ENCODE measurements at places on chromosomes 3 and 15.

DNA sequence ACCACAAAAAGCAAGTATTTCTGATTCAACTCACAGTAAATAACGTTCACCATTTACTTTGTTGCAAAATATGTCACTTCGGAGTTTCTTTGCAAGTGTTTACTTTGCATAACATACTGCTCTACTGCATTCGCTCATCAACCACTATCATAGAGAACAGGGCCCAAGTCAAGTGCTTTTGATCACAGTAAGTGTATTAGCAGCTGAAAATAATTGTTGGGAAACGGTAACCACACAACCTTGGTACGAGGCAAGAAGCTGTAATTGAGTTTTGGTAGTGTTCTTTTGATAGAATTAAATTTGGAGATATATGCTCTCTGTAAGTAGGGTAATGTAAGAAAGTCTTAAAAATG, 80.1 kb downstream of the SATB1 start:
- DNase-seq, result no peak

- no peak for DNase-seq
Observed at GRCh38 chr3:46082849-46083248, 55.6 kb upstream of the XCR1 start.

DNA sequence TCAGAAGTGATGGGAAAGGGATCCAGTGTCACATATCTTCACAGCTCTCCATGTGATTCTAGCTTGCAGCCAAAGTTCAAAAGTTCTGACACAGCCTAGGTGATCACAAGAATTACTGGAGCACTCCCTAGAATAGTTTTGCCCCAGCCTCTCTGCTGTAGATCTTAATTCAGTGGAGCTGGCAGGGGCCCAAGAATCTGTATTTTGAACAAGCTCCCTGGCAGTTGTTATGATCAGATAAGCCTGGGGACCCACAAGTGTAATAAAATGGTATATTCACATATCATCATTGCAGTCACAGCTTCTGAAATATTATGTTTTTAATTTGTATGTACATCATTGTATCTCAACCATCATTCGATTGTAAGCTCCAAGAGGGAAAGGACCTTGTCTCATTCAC, 62.3 kb downstream of the NOX5 start:
- no peak for DNase-seq

GRCh38 chr3:30827080-30827479, 67.4 kb downstream of the GADL1 start:
- no peak for DNase-seq

DNA sequence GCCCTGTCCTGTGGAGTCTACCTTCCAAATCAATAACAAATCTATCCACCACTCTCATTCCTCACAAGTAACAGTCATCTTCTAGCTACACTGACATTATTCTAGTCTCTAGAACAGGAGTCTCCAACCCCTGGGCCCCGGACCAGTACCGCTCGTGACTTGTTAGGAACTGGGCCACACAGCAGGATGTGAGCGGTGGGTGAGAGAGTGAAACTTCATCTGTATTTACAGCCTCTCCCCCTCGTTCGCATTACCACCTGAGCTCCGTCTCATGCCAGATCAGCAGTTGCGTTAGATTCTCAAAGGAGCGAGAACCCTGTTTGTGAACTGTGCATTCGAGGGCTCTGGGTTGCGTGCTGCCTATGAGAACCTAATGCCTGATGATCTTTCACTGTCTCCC, 31.9 kb downstream of the ROBO2 start:
- no peak for DNase-seq

- no peak for DNase-seq
Observed at GRCh38 chr15:83398626-83399025, 48.5 kb upstream of the SH3GL3 start.

DNA sequence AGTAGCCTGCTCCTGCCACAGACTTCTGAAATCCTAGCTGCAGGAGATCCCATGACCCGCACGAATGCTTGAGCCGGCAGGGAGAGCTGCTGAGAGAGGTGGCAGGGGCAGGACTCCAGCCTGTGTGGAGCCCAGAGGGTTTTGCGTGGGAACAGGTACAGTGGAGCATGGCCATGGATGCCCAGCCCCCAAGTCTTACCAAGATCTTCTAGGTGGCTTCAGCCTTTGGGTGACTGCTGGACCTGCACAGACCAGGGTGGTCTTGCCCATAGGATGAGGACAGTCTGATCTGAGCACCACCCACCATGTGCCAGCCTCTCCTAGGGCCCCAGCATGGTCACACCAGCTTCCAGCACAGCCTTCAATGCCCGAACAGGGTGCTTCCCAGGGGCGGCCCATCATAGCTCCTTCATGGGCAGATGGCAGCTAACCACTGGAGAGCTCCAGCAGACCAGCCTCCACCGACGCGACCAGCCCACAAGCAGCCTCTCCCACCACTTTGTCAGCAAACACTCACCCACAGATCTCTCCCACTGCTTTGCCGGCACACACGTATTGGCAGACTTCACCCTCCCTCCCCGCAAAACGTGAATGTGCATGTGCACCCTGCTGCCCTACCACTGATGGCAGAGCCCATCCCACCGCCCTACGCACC, 56.0 kb downstream of the ADAMTS17 start:
- no peak for DNase-seq

DNA sequence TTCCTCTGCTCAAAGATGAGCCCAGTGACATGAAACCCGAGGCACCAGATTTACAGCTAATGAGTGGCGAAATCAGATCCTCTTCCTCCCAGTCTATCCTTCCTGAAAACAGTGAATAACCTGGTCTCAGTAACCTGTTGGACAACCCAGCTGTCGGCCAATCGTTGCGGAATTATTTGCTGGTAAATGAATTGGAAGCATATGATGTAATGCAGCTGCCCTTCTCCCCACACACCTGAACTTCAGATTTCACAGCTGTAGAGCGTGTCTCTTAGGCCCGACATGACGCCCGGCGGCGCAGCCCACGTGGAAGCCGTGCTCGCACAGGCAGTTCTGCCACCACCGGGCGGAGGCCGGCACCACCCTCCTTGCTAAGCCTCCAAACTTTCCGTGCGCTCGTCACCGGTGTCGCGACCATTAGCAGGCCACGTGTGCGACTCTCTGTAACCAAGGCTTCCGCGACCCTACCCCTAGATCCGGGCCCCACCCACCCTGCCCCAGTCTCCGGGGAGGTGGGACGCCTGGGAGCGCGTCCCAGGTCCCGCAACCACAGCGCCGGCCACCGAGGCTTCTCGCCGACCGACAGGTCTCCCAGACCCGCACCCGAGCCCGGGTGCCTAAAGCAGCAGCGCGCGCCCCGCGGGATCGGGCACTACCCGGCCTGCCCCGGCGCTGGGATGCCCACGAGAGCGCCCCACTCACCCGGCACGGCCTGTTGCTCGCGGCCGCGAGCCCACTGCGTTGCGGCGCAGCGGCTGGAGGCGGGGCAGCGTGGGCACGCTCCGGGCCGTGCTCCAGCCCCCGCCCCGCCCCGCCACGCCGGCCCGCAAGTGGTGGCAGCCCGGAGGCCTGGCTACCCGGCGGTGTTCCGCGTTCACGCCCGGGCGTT, at the start of gene RIOX2:
Gene RIOX2, minus strand, starts transcription at position 753 of the 889 bp plus-strand sequence. CDS start 4,838 bp downstream, outside the sequence.
- peak; percentile 75 for DNase-seq

DNA sequence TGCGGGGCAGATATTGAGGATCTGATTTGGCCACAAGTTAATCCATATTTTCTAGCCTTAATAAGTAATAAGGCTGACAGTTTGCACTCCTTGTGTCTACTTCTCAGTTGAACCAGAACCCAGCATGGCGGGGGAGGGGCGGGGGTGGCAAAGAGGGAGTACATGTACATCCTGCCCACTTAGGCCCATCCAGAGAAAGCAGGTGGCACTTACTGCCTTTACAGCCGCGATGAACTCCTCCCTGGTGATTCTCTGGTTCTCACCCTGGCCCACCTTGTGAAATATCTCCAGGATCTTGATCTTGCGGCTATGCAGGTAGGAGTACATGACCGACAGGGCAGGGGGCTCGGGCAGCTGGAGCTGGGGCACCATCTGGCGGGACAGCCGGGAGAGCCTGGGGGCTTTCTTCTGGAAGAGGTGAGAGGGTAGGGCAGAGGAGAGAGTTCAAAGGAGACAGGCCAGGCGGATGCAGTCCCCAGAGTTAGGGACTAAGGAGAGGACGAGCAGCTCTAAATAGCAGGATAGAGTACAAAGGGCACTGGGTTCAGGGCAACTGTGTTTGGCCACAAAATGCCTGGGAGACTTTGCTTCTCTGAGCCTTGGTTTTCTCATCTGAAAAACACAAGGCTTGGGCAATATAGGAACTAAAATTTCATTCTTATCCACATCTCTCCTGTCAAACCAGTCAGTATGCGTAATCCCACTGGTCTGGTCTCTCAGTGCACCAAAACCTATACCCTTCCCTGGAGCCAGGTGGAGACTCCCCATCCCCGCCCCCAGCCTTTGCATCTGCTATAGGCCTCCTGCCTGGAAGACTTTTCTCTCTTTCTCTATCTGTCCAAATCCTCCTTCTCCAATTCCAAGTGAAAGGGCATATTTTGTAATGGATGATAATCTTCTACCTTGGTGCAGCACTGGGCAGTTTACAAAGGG, 10.1 kb downstream of the EFCAB12 start:
- no peak for DNase-seq

DNA sequence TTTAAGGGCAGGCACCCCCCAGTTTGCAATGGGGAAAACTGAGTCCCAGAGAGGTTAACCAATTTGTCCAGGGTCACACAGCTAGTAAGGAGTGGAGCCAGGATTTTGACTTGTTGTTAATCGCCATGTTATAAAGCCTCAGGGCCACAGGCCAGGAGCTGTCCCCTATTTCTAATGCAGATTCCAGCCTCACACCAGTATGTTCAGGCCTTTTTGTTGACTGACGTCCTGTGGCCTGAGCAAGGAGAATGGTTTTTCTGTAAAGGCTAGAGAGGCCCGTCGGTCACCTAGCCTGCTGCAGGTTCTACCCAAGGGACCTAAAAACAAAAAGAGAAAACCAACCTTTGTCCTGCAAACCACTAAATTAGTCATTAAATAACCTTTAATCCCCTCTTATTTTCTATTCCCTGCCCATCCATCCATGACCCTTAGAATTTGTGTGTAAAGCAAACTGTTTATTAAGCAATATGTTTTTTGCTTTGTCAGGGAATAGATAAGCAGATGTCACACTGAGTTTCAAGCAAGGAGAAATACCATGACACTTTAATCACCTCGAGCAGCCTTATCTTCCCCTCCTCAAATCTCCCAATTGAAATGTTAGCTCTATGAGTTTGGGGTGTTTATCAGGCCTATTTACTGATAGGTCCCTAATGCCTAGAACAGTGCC, 14.1 kb downstream of the ACOX2 start:
- no peak for DNase-seq

- peak; percentile 11 for DNase-seq
Observed at GRCh38 chr15:49421991-49422390, 1.1 kb upstream of the FGF7 start.

- no peak for DNase-seq
Observed at GRCh38 chr3:72453706-72454105, 394.5 kb downstream of the SHQ1 start.

DNA sequence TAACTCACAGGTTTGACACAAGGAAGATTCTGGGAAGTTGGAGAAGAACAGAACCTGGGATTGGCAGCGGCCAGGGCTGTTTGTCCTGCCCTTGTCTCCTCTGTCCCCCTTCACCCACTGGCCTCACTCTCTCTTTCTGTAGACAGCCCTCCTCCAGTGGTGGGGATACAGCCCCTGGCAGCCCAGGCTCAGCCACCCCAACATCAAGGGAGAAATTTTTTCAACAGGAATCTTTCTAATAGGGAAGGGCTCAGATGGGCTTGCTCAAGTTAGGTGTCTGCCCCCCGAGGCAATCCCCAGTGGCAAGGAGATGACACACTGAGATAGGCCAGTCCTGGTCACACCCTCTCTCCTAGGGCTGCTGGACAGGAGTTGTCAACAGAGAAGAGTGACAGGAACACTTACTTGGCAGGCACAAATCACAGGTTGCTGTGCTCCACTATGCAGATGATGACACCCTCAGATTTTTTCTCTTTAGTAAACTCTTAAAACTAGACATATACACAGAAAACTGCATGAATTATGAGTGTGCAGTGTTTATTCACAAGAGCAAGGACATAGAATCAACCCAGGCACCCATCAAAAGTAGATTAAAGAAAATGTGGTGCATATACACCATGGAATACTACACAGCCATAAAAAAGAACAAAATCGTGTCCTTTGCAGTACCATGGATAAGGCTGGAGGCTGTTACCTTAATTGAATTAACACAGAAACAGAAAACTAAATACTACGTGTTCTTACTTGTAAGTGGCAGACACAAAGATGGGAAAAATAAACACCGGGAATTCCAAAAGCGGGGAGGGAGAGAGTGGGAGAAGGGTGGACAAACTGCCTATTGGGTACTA, 36.3 kb downstream of the PLA2G4D start:
- DNase-seq, result no peak

GRCh38 chr3:9110316-9110715, 139.1 kb downstream of the SRGAP3 start:
- no peak for DNase-seq

GRCh38 chr15:49621401-49621811, 558 bp downstream of the DTWD1 start:
- DNase-seq, result no peak

GRCh38 chr15:23497710-23498111, 50.7 kb upstream of the GOLGA6L2 start:
- DNase-seq, result no peak

DNA sequence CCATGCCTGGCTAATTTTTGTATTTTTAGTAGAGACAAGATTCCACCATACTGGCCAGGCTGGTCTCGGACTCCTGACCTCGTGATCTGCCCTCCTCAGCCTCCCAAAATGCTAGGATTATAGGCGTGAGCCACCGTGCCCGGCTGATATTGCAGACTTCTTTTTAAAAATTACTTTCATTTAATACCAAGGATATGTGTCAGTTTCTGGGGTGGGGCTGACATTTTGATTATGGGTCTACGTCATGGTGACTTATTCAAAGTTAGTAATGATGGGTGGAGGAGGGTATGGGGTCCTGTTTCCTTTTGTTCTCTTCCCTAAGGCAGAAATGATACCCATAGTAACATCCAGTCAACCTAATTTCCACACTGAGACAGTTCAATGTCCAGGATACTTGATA, 34.7 kb downstream of the GBE1 start:
- no peak for DNase-seq

DNA sequence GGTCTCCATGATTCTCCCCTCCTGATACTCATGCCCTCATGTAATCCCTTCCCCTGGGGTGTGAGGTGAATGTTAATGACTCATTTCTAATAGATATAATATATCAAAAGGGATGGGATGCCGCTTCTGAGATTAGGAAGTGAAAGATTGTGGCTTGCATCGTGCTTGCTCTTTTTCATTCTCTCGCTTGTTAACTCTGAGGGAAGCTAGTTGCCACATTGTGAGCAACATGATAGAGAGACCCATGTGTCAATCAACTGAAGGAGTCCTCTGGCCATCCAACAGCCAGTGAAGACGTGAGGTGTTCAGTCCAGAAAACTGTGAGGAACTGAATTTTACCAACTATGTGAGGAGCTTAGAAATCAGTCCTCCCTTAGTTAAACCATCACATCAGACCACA, 28.9 kb upstream of the DRD3 start:
- DNase-seq, result no peak
